ENCODE measurements at places on chromosomes 3 and 15.

DNA sequence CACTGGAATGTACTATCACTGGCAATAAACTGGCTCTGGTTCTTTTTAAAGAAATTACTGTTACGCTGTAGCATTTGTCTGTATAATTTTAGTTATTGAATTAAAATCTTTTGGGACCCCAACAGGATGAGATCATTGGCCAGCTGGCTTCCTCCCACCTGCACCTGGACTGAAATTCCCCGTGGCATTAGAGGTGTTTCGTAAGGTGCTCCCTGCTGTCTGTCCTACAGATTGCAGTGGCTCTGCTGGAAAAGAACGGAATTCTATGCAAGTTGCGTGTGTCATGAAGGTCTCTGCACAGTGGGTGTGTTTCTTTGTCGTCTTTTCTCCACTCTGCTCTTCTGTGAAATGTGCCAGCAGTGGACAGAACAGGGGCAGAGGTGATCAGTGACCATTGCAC lies 383.4 kb downstream of the PTPRG start:
- no peak overlapping the region for H3K27ac ChIP-seq
- no peak for DNase-seq
- H3K27me3 ChIP-seq: no peaks in the 10 kb centered on the region
- peaks cover 3% of the 10 kb centered on the region for H3K36me3 ChIP-seq
- H3K4me3 ChIP-seq: no peak overlapping the region

DNA sequence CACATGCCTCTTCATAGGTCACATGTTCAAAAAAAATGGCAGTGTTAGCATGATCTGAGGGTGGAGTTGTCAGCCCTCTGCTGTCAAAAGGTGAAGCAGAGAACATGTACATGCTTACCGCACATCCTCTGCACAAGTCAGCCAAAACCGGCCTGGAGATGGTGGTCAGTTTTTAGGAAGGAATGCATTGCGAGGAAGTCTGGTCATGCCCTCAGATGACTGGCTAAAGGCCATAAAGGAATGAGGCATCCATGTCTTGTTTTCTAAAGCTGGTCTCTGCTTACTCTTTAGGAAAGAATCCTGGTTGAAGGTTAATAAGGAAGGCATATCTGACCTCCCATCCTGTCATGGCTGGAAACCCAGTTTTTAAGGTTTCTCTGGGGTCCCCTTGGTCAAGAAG lies 292.0 kb upstream of the CCDC54 start:
- H3K36me3 ChIP-seq: no peaks in the 10 kb centered on the region
- no peak for DNase-seq
- no peak overlapping the region for H3K4me3 ChIP-seq
- no peak overlapping the region for H3K27ac ChIP-seq
- no peaks in the 10 kb centered on the region for H3K4me1 ChIP-seq
- H3K27me3 ChIP-seq: no peaks in the 10 kb centered on the region

GRCh38 chr15:58406811-58407210 lies 25.0 kb upstream of the LIPC start:
- no peak for DNase-seq
- no peaks in the 10 kb centered on the region for H3K27me3 ChIP-seq
- H3K36me3 ChIP-seq: no peaks in the 10 kb centered on the region
- no peaks in the 10 kb centered on the region for H3K4me1 ChIP-seq
- no peak overlapping the region for H3K27ac ChIP-seq

GRCh38 chr3:77623500-77623899 lies 583.6 kb downstream of the ROBO2 start:
- no peak overlapping the region for H3K4me3 ChIP-seq
- H3K4me1 ChIP-seq: no peaks in the 10 kb centered on the region
- DNase-seq: no peak
- H3K36me3 ChIP-seq: no peaks in the 10 kb centered on the region
- no peak overlapping the region for H3K27ac ChIP-seq

DNA sequence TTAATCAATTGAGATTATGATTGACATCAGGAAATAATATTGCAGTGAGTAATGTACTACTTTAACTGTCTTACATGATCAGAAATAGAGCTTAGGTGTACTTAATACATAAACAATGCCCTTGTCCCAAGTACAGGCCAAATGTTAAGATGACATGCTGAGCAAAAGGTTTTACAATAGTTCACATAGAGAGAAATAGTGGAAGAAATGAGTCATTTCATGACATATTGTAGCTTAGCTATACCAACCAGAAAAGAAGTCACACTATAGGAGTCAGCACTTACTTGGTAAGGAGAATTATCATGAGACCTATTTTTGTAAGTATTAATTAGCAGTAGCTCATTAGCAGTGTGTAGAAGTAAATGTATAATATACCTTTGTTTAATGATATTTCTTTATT lies 96.4 kb upstream of the NANOGP8 start:
- no peak for DNase-seq
- H3K4me1 ChIP-seq: peaks cover 4% of the 10 kb centered on the region
- no peaks in the 10 kb centered on the region for H3K36me3 ChIP-seq
- no peaks in the 10 kb centered on the region for H3K27me3 ChIP-seq
- H3K27ac ChIP-seq: no peak overlapping the region

- no peaks in the 10 kb centered on the region for H3K27me3 ChIP-seq
- H3K36me3 ChIP-seq: peaks cover 16% of the 10 kb centered on the region
- H3K4me1 ChIP-seq: peaks cover 5% of the 10 kb centered on the region
- H3K4me3 ChIP-seq: peak overlapping the region; percentile 94
Measured at GRCh38 chr15:59689626-59690236, 611 bp upstream of the BNIP2 start.

- H3K27me3 ChIP-seq: no peaks in the 10 kb centered on the region
- H3K27ac ChIP-seq: no peak overlapping the region
- H3K4me3 ChIP-seq: no peak overlapping the region
- peak; percentile 83 for DNase-seq
- H3K36me3 ChIP-seq: peaks cover 74% of the 10 kb centered on the region
- no peaks in the 10 kb centered on the region for H3K4me1 ChIP-seq
Measured at GRCh38 chr3:51637941-51638471, 33.0 kb upstream of the TEX264 start.

DNA sequence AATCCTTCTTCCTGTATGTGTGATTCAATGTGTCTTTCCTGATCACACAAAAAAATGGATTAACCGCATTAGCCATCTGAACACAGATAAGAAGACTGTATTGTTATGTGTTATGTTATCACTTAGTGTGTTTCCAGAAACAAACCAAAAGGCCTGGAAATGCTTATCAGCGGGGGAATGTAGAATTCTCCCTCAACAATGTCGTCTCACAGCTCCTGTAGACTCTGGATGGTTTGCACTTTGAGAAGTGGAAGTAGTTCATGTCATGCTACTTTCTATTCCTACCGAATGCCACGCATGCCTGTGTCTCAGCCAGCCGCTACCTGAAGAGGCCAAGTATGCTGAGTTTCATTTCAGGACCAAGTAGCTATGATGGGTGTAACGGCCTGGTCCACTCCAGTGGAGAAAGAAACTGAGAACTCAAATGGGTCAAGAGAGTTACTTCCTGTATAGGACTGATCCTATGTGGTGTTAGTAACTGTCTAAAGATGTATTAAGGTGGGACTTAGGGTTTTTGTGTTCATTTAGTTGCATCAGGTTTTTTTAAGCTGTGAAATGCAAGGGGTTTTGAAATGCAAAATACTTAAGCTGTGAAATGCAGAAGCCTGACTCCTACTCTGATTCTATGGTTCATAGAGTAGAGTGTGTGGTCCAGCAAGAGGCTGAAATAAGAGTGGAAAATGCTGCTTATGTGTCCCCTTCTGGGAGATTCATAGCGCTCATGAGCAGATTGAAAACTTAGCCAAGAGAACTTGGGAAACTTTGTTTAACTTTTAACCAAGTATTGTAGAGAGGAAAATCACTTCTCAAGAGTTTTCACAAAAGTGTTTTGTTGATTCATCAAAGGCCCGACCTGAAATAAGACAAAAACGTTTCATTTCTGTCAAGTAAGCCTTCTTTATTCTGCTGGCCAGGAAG lies 118.5 kb upstream of the LMOD3 start:
- H3K4me3 ChIP-seq: no peak overlapping the region
- no peak overlapping the region for H3K27ac ChIP-seq

DNA sequence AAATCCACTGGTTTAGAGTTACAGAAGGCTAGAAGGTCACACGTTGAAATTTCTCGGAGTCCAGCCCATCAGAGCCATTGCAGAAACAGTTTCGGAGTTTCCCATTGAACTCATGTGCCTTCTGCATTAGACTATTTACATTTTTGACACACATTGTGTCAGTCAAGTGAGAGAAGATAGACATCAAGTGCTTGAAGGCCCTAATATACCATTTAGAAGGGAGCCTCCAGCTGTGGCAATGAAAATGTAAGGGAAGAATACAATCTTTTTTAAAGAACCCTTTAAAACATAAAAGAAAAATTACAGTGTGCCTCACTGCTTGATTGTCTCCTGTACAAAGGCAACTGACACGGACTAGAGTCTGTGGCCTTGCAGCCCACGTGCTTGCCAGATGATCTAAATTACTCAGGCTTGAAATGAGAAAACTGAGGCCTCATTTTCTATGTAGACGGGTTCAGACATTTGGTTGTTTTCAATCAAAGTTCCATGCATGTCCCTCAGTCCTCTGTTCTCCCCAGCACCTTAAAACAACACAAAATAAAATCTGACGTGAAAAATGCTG lies 650.5 kb downstream of the ROBO2 start:
- no peaks in the 10 kb centered on the region for H3K27me3 ChIP-seq
- H3K36me3 ChIP-seq: no peaks in the 10 kb centered on the region
- H3K4me3 ChIP-seq: no peak overlapping the region
- DNase-seq: no peak

DNA sequence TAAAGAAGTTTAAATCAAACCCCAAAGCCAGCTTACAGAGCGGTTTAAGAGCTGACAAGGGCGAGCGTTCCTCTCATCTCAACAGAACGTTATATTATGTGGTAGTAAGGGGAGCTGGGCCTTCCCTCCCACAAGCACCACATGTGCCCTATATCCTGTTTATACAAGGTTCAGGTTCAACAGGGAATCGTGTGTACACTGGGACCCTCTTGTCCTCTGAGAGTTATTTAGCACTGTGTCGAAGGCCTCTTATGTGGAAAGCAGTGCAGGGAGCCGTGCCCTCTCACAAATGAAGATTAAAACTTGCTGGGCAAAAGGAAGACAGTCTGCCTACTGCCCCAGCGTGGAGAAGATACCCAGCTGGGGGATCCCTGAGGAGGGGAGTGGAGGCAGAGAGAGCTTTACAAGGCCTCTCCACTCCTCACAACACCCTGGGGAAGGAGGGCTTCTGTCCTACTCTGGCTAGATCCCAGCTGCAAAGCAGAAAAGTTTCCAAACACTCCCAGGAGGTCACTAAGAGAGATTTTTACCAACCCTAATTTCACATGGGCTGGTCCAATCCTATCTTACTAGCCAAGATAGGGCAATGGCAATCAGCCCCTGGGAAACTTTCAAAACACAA lies 2.9 kb downstream of the TLE3 start:
- H3K36me3 ChIP-seq: peaks cover 17% of the 10 kb centered on the region
- 0 out of 2 replicates have a peak, but pooled peaks cover 2% of the 10 kb centered on the region for H3K27me3 ChIP-seq
- DNase-seq: no peak
- H3K27ac ChIP-seq: no peak overlapping the region

DNA sequence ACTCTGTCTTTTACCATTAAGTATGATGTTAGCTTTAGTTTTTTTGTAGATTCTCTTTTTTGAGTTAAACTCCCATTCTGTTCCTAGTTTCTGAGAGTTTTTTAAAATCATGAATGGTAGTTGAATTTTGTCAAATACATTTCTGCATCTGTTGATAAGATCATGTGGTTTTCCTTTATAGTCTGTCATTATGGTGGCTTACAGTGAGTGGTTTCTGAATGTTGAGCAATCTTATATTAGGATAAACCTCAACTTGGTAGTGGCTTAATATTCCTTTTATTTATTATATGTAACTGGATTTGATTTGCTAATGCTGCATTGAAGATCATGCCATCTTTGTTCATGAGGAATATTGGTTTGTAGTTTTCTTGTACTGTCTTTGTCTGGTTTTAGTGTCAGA lies 34.8 kb downstream of the NEO1 start:
- H3K36me3 ChIP-seq: no peaks in the 10 kb centered on the region
- H3K4me1 ChIP-seq: no peaks in the 10 kb centered on the region
- DNase-seq: no peak
- no peak overlapping the region for H3K4me3 ChIP-seq
- no peak overlapping the region for H3K27ac ChIP-seq

GRCh38 chr15:23616536-23616935 lies 31.1 kb downstream of the MAGEL2 start:
- no peak overlapping the region for H3K4me3 ChIP-seq
- H3K27me3 ChIP-seq: no peaks in the 10 kb centered on the region
- no peaks in the 10 kb centered on the region for H3K36me3 ChIP-seq
- no peak for DNase-seq

DNA sequence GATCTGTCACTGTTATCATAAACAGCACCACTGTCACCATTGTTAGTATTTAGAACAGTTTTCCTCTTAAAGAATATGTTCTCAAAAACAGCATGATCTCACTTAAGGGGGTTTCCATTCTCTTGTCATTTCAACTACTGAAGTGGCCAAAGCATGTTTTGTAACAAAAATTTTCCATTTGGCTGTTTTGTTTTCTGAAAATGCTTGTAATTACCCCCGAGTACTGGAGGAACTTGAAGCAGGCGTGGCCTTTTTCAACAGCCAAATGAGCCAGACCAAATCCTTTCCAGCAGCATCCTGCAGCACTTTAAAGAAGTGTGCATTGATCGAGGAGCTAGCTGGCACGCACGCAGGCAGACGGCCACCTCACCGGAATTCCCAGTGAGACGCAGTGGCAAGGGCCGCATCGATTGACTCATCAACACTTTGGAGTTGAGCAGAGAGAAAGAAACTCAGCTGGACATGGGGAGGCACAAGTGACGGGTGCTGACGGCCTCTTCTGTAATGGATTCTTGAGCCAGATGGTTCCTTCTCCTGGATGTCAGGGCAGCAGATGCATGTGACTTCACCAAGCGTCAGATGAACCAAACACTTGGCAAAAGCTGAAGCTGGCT lies 234.3 kb upstream of the IGF1R start:
- no peaks in the 10 kb centered on the region for H3K36me3 ChIP-seq
- H3K4me3 ChIP-seq: no peak overlapping the region
- no peak overlapping the region for H3K27ac ChIP-seq
- H3K27me3 ChIP-seq: no peaks in the 10 kb centered on the region

DNA sequence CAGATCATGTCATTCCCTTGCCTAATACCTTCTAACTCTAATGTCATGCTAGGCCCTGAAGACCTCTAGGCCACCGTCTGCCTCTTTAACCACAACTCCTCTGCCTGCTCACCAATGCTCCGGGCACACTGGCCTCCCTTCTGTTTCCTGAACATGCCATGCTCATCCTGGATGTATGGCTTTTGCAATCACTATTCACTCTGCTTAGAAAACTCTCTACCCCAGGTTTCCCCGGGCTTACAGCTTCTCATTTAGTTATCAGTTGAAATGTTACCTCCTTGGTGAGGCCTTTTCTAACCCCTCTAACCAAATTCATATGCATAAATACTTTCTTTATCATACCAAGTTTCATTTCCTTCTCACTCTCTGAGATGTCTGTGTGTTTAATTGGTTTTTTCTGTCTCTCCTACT lies 727.8 kb upstream of the CFAP20DC start:
- DNase-seq: no peak
- no peaks in the 10 kb centered on the region for H3K36me3 ChIP-seq
- H3K4me1 ChIP-seq: no peaks in the 10 kb centered on the region
- H3K27ac ChIP-seq: no peak overlapping the region
- H3K27me3 ChIP-seq: no peaks in the 10 kb centered on the region
- H3K4me3 ChIP-seq: no peak overlapping the region

GRCh38 chr3:35184775-35185174 lies 454.6 kb upstream of the ARPP21 start:
- H3K36me3 ChIP-seq: peaks cover 10% of the 10 kb centered on the region
- no peaks in the 10 kb centered on the region for H3K4me1 ChIP-seq
- H3K27ac ChIP-seq: no peak overlapping the region
- DNase-seq: no peak

- no peak for DNase-seq
- H3K4me1 ChIP-seq: no peaks in the 10 kb centered on the region
- no peak overlapping the region for H3K27ac ChIP-seq
- peaks cover 13% of the 10 kb centered on the region for H3K36me3 ChIP-seq
- no peaks in the 10 kb centered on the region for H3K27me3 ChIP-seq
Measured at GRCh38 chr15:23567921-23568320, 2.4 kb downstream of the MKRN3 start.
